ENCODE measurements at places on chromosomes 3 and 15.

DNA sequence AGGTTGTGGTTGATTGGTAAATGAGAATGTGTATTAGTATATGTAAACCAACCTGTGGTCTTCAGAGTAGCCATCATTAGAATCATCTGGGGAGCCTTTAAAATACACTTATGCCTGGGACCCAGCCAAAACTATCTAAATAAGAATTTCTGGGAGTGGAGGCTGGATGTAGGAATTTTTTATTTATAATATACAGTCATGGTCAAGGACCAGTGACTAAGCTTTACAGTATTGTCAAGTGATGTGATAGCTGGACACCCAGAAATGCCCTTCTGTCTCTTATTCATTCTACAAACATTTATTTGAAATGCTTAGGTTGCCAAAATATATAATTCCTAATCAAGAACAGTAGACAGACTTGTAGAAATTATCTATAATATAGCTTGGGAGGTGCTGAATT lies 132.2 kb downstream of the MBNL1 start:
- DNase-seq: no peak

- no peak for DNase-seq
Observed at GRCh38 chr15:84979651-84980050, 2.0 kb upstream of the PDE8A start.

DNA sequence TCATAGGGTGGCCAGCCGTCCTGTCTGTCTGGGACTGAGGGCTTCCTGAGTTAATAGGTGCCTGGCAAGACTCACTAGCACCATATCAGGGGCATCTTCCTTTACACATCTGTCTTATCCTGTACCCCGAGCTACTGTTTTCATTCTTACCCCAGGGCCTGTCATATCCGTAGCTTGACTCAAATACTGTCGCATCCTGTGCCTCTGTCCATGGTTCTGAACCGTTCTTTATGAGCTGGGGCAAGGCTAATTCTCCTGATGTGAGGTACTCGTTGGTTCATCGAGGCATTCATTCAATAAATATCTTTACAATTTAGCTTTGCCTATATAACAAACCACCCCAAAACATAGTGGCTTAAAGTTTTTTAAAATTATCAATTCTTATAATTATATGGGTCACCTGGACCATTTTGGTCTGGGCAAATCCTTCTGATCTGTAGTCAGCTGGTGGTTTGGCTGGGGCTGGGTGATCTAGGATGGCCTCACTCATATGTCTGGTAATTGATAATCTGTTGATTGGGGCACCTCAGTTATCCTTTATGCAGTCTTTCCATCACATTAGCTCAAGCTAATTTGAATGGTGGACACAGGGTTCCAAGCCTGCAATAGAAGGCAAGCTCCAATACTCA lies 121.2 kb downstream of the TLE3 start:
- DNase-seq: peak; percentile 76

GRCh38 chr3:190721330-190721729 lies 141.2 kb downstream of the GMNC start:
- no peak for DNase-seq

DNA sequence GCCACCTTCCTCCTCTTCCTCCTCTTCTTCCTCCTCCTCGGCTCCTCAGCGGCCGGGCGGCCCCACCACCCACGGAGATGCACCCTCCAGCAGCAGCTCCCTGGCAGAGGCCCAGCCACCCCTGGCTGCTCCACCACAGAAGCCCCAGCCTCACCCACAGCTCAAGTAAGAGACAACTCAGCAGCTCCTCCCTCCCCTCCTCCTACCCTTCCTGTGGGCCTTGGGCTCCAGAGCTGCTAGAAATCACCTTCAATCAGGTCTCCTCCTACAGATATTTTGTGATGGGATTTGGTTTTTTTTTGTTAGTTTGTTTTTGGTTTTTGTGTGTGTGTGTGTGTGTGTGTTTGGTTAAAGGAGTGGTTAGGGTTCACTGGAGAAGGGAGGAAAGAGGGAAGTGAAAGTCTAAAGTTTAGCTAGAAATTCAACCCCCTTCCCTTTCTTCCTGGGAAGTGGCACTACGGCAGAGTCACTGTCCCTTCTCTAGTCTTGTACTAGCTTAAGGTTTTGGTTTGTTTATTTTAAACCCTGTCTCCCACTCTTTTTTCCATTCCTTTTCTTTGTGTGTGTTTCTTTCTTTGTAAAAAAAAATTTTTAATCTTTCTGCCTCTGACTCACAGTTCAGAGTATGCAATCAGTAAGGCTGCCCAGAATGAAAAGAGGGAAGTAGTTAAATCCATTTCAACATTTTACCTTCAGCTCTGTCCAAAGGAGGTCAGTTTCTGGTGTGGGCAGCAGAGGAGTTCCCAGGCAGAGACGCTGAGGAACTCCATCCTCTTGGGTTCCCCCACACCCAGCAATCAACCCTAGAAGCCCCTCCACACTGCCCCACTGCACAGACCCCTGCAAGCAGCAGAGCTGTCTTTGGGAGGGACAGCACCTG lies 29.0 kb upstream of the TIMP4 start:
- DNase-seq: peak; percentile 29

DNA sequence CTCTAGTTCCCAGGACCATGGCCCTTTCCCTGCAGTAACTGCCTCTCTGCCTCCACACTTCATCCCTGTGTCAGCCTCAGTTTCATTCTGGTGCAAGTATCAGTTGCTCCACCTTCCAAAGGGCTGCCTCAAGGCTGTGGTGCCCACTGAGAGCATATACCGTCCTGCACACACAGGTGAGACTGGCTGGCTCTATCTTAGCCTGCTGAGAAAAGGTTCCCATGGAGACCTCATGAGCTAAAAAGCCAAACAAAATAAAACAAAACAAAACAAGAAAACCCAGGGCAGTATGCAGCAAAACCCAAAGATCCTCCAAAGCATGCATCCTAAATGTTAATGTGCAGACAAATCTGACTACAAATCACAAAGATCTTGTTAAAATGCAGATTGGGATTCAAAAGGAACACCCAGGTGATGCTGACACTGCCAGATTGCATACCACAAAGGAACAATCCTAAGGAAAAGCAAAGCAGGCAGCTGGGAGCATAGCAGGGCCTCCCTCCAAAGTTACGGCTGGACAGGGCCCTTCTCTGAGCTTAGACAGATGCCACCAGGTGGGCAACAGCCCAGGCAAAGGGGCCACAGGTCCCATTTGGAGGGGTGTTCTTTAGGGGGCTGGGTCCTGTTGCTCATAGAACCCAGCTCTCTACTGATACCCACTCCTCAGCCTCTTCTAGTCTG lies 76.3 kb upstream of the SLCO2A1 start:
- no peak for DNase-seq

DNA sequence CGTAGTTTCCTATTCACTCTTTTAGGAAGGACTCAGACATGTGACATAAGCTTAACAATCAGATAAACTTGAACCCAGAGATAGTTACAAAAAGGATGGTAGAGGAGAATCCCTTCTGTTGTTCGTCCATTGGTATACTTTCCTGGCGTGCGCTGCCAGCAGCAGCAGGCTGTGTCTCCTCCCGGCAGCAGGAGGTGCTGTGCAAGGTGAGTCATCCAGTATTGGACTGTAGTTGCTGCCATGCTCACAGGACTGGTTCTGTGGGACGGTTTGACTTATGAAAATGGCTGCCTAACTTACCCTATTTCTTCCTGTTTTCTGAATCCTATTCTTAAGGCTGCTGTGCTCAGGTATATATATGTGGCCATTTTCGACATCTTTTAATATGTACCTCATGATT lies 253.4 kb upstream of the LRRC3B start:
- no peak for DNase-seq

DNA sequence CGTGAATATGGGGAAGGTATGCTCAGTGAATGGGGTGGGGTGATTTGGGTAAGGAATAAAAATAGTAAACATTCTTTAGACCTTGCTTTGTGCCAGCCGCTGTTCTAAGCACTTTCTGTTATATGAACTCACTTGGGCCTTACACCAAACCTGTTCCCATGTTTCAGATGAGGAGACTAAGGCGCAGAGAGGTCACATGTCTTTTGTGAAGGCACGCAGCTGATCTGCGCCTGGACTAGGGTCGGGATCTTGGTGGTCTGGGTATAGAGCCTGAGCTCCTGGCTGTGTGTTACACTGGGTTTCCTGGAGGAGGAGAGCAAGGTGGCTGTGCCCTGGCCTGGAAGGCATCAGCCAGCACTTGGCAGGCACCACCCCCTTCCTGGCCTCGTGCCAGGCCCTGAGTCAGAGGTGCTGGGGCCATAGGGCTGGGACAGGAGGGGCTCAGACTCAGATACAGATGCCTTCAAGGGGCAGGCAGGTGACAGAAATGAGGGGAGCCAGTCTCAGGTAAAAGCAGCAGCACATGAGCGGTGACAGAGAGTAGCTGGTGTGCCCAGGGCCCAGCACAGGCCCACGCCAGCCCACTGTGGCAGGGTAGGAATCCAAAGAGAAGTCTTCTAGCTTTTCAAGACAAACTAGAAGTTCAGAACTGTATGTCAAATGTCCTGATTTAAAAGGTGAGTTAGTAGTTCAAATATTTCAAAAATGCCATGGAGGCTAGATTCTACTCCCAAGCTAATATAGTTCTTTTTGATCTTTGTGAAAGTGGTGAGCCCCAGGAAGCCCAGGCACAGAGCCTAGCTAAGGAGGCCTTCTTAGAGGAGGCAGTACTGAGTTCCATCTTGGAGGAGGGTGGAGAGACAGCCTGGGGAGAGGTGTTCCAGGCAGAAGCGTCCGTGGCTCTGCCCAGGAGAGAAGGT lies 83.1 kb downstream of the DNAJB8 start:
- no peak for DNase-seq

- no peak for DNase-seq
Observed at GRCh38 chr3:160641665-160642309, 35.2 kb upstream of the ARL14 start.

DNA sequence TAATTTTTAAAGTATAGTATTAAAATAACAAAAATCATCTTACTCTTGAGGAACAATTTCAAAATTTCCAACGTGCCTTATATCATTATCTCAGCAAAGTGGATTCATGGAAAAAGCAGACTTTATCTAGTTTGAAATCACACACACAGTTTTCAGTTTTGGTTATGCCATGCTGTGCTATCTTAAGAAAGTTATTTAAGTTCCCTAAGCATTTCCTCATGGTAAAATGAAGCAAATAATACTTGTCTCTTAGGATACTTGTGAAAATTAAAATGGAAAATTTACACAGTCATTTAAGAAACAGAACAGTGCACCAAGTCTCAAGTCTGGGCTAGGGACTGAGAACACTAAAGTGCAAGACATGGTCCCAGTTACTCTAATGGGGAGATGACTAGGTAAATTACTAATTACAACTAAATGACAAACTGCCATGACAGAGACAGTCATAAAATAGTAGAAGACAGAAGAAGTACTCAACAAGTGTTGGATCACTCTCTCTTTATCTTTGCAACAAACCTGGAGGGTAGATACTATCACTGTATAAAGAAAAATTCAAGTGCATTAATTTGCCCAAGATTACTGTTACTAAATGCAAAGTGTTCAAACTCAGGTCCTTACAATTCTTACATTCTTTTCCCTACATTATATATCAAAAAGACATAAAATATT lies 44.8 kb downstream of the DMXL2 start:
- no peak for DNase-seq

DNA sequence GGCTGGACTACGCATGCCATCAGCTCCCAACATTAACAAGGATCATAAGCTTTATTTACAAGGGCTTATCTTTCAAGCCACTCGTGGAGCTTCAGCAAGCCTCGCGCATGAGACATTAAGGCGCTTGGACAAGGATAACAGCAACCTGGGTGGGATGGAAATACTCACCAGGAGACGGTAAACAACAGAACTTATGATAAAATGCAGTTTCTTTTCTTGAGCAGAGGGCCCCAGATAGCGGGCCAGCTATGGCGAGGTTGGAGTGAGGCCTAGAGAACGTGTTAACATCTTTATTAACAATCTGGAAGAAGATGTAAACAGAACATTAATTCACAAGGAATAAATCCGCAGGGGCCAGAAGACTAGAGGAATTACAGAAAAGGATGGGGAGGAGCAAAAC lies 158.2 kb downstream of the NTRK3 start:
- DNase-seq: no peak

DNA sequence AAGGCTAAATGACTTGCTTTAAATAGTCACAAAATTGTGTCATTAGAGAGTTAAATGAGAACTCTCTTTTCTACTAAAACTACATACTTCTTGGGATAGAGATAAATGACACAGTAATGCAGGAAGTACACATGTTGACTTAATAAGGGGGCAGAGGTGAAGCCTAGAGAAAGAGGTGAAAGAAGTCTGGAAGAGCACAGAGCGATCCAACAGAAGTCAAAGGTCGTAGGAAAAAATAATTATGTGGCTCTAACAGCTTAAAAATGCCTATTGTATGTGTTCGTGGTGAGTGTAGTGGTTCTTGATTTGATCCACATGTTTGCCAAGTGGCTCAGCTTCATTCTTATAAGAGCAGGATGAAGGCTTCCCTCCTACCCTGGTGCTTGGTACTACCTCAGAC lies 61.7 kb downstream of the TMEM212 start:
- DNase-seq: no peak

DNA sequence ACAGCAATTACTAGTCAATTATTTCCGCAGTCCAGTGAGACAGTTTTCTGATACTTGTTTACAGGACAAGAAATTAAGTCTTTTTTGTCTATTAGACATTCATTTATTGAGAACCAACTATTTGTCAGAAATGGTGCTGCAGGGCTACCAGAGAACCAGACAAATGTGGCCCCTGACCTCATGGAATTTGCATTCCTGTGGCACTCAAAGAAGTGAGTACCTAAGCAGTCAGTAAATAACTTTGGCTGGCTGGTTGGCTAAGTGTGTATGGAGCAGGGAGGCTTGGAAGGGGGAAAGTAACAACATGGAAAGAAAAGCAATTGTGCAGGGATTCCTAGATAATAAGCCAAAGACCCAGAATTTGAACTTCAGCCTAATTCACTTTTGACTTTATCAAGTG lies 837.0 kb upstream of the CFAP20DC start:
- no peak for DNase-seq

GRCh38 chr3:129611812-129612533 lies 5.5 kb upstream of the PLXND1 start:
- DNase-seq: no peak

- peak; percentile 44 for DNase-seq
Observed at GRCh38 chr15:39580485-39581241, at the start of gene THBS1. Gene THBS1 (plus strand): TSS chr15:39581079. CDS start chr15:39581858, 779 bp downstream.

DNA sequence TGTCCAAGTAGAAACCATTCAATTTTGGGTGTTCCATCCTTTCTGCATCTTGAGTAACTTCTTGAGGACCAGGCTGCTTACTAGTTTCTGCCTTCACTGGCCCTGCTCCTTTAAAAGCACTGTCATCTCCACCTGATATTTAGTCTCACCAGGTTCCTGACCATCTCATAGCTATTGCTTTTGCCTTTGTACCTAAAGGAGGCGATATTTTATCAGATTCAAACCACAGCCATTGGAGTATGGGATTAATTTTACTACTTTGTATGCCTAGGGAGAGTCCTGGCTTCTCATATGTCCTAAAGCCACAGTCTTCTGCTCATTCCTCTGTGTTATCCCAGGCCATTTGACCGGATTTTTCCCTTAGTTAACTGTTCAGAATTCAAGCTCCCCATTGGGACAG lies 51.8 kb upstream of the RFX7 start:
- DNase-seq: no peak

Data from activated naive CD4-positive, alpha-beta T cell treated with anti-CD3 and anti-CD28 coated beads, Interleukin-2, amount 10 ng/mL, durations not matched to agents 7 days and 5 days (primary cell).